Suppressor macrophage (primary cell): ENCODE measurements at places on chromosomes 6 and 20.

- DNase-seq, result no peak
Measured at GRCh38 chr6:9612489-9612888, 802.4 kb downstream of the TFAP2A start.

DNA sequence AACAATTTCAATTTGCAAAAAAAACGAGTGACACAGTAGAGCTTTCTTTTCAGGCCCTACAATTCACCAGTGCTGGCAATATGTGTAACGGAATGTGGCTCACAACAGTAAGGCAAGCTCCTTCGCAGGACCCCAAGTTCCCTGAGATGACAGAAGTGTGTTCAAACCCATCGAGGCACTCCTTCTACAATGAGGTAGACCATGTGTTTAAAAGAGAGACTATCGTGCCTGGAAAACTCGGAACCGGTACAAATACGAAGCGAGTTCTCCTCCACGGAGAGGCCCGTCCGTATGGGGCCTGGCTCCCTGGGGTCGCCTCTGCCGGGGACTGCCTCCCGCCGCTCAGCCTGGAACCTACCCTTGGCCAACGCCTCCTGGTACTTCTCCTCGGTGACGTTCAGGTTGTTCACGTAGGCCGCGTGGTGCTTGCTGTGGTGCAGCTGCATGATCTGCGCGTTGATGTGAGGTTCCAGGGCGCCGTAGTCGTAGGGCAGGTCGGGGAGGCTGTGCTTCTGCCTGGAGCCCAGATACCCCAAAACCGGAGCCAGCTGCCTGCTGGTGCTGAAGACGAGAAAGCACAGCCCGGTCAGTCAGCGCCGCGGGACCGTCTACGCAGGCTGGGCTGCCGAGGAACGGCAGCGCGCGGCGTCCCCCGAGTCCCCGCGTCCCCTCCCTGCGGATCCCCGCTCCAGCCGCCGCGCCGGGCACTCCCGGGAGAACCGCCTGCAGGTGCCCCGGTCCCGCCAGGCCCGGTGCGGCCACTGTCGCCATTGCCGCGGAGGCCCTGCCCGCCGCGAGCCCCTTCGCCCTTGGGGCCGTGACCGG lies 526 bp downstream of the SOD2 start:
- peak; percentile 71 for DNase-seq

- DNase-seq, result no peak
Measured at GRCh38 chr20:12762725-12763124, 246.0 kb upstream of the SPTLC3 start.

DNA sequence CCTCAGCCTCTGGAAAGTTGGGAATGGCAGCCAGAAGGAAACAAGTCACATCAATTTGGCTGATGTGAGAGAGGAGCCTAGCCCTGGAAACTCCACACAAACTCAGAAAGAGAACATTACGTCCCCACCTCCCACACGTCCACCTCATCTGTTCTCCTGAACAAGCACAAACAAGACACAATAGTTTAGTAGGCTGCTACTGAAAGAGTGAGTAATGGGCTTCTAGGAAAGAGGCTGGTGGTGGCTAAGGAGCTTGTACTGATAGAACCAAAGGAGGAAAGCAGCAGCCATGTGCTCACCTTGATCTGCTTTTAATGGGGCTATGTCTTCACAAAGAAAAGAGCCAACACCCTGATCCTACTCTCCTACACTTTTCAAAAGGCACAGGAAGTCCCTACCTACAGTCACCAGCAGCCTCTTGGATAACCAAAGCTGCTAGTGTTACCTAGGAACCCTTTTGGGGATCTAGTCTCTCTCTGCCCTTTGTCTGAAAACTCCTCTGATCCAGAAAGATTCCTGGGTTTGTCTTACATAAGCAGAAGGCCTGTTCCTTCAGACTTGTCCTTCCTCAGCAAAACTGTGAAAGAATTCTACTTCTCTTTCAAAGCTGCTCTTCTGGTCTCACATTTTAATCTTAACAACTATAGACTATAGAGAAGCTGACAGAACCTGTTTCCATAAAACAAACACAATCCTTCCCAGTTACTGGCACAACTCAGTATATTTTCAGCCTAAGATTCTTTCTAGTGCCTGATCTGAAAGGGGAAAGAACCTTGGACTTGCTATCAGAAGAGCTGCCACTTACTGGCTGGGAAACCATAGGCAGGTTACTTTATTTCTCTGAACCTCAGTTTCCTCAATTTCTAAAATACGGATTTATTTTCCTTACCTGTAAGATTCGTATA lies 3.1 kb downstream of the PLAGL2 start:
- peak; percentile 31 for DNase-seq

GRCh38 chr6:144439016-144439415 lies 153.9 kb downstream of the UTRN start:
- no peak for DNase-seq

DNA sequence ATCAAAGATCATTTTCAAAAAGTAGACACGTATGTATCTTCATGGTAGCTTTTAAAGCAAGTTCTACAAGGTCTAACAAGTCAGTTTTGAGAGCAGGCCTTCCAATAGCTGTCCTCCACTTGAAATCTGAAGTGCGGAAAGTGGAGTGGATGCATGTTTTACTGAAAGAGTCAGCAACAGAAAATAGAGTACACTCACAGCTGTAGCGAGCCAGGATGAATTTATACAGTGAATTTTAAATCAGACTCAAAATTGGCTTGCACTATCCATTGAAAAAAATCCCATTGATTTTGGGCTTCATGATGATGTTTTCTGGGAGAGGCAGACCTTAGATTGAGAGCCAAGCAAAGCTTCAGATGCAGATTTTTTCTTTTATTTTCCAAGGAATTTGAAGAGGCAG lies 80.6 kb downstream of the GJA10 start:
- no peak for DNase-seq

DNA sequence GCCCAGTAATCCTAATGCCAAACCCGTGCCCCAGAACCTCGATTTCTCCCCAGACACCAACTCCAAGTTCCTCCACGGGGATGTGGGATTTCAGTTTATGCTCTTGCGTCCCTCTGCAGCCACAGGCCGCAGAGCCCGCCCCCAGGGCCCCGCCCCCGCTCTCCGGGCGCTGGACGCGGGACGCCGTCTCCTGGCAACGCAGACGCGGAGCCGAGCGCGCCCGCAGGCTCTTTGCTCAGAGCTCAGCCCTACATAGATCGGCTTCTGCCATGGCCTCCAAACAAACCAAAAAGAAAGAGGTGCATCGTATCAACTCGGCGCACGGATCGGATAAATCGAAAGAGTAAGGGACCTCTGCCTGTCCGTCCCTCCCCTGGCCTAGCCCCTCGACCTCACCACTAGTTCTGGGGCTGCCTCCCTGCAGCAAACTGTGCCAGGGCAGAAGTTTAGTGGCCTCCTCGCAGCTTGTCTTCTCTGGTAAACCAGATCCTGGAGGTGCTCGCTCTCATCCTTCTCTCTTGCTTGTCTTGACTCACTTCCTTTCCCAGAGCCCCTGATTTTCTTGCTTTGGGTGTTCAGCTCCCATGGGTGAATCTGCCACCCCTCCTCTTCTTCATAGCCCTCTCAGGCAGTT lies at the start of gene ADGB:
ADGB (plus strand) TSS at position 201 of the 634 bp plus-strand sequence; CDS start at position 270, 69 bp downstream.
- DNase-seq, result peak; percentile 88

DNA sequence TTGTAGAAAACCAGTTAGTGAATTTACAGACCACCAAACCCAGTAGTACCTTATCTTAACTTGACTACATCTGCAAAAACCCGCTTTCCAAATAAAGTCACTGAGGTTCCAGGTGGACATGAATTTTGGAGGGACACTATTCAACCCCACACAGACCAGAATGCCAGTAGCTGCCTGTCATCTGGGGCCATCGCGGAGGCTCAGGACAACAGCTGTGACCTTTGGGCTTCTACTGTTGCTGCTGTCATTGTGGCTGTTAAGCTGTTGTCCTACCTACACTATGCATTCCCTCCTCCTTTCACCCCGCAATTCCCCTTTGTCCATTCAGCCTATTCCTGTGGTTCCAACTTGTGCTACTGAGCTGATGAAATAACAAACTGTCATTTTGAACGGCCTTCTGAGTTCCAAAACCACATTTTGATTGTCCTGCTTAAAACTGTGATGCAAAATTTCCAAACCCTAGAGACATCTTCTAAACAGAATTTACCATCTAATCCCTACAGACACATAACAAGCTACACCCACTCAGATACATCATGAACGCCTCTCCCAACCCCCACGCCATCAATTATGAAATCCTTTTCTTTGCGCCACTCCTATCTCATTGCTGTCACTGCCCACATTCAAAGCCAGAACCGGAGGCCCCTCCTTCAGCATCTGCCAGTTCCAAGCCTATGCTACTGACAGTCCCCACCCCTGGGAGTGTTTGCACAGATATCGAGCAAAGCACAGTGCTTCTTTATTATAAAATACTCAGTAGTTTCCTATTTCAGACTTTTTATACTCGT lies 125.0 kb downstream of the C6orf118 start:
- DNase-seq, result no peak

DNA sequence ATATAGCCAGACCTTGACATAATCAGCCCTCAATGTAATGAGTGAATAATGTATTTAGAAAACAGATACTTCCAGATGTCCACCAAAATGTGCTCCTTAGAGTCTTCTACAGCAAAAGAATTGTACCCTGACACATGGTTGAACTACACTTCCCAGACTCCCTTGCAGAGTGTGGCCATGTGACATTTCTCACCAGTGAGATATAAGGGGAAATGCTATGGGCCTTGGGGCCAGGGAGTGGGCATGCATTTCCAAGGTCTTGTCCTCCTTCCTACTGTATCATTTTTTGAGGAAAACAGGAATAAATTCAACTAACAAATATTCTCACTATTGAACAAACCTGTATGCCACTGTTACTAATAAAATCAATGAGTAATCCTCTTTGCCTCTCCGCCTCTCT lies 211.4 kb upstream of the SMLR1 start:
- no peak for DNase-seq

- no peak for DNase-seq
Measured at GRCh38 chr6:146657432-146657831, 58.7 kb downstream of the ADGB start.

DNA sequence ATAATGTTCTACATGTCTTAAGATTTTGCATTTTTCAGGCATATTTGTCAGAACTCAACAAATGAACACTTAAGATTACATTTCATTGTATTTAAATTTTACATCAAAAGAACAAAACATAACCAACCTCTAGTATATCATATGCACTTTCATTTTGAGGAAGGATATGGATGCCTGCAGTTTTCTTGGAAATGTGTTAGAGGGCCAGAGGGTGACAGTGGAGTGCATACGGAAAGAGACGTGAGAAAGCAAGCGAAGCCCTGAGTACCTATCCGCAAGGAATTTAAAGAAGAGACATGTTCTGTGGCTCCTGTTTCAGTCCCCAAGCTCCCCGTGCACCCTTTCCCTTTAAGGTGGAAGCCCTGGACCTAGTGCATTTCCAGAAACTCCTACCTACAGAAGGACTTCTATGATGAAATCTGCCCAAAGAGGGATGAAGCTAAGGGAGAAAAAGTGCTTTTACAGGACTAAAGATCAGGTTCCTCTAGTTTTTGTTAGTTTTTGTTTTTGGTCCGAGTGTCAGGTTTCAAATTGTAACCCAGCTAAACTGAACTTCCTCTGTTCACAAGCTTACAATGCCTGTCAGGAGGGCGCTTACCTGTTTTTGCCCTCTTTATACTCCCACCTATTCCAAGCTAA lies 38.8 kb downstream of the EZR start:
- no peak for DNase-seq

- DNase-seq, result no peak
Measured at GRCh38 chr20:62454904-62455636, 20.7 kb downstream of the GATA5 start.

DNA sequence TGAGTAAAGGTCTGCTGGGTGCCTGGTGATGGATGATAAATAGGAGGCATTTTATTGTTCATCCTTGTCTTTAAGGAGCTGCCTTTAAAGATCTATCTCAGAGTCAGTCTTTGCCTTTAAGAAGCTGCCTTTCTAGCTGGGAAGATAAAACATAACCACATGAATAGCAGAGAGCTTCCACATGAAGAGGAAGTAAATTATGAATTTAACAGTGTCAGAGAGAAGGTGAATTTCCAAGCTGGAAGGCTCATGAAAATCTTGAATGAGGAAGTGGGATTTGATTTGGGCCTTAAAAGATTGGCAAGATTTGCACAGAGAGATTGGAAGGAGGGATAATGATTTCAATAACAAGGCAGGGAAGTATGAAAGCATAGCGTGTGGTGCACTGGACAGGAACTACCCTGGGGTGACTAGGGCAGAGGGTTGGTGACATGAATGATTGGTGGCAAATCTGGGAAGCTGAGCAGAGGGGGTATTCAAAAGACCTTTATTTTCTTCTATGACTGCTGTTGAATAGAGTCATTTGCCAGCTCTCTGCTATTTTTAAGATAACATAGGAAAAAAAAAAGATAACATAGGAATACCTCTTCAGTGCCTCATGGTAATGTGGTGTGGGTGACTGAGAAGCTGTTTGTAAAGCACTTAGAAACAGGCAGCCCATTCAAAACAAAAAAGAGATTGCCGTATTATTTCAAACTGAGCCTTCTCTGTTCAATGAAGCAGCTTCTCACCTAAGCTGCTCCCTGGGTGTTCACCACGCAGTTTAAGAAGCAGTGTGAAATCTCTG lies 591.6 kb downstream of the PKHD1 start:
- no peak for DNase-seq

- DNase-seq, result peak; percentile 69
Measured at GRCh38 chr20:19996917-19997316, 20.2 kb upstream of the NAA20 start.

- DNase-seq, result peak; percentile 57
Measured at GRCh38 chr20:46324960-46325703, 16.8 kb upstream of the CDH22 start.

DNA sequence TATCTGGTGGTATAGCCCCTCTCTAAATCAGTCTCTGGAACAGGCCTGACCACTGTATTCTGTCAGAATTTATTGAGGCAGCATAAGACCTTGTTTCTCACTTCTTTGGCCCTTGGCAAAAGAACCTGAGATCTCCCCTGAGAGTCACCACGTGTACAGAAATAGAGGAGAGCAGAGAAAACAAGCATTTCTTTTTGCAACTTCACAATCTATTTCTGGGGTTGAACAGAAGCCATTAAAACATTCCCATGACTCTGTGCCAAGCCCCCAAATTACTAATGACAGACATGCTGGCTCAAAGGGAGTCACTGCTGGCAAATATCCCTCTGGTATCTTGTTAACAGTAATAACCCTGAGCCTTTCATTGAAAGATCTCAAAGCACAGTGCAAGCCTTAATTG lies 395.3 kb downstream of the MAFB start:
- no peak for DNase-seq

GRCh38 chr6:52457096-52457495 lies 37.0 kb downstream of the EFHC1 start:
- no peak for DNase-seq

- peak; percentile 82 for DNase-seq
Measured at GRCh38 chr6:108650781-108651180, 90.1 kb downstream of the FOXO3 start.

DNA sequence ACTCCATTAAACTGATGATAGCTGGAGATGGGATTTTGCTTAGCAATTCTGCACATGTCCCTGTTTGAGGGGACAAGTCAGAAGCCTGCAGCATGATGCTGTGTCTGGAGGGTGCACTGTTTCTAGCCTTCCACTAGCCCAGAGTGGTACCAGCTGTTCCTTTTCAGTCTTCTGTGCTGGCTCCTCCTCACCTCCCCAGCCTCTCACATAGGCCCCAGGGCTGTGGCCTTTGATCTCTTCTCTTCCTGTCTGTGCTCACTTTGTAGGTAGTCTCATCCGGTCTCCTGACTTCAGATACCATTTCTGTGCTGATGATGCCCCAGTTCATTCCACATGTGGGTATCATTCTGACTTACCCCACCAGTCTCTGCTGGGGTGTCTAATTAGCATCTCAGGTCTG lies 126.3 kb downstream of the HIVEP1 start:
- DNase-seq, result no peak
